ENCODE measurements at places on chromosomes 13 and 19.

DNA sequence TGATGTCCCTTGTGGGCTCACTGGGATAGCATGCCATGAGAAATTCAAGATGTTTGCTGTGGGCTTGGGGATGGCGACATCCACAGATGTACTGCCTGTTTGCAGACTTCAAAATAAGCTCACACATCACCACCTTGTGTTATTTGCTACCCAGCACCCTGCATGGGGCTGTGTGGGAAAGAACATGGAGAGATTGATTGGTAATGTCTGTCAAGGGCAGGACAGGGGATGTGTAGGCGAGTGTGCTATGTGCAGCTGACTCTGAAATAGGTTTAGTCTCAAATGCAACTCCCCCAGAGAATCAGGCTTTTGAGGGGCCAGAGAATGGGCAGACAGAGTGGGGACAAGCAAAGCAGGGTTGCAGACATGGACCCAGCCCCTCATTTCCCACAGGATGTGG lies 24.7 kb downstream of the PNPLA6 start:
- no peaks in the 10 kb centered on the region for H3K4me1 ChIP-seq
- H3K27ac ChIP-seq, result no peak overlapping the region
- peaks cover 42% of the 10 kb centered on the region for H3K36me3 ChIP-seq
- no peak for DNase-seq
- no peak overlapping the region for H3K4me3 ChIP-seq

DNA sequence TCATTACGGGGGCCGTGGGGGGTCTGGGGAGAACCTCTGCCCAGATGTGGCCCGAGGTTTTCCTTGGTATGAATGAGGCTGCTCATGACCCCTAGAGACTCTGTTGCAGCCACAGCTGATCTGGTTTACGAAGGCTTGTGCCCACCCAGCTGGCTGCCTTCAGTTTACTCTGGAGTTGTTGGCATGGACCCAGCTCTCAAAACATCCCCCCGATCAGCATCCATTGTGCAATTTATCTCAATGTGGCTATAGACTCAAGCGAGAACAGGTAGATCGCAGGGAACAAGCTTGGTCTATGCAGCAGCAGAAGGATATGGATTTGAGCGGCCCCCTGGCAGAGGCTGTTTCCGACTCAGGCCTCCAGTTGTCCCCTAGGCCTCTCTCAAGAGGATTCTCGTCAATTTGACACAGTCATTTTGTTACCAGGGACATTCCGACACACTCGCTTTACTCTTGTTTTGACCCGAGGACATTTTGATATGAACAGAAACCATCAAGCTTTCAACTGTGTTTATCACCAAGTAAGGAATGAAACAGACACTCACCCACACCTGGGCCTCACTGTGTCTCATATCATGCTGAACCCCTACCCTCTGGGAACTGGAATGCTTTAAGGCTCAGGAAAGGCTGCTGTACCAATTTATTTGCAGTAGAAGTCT lies 161.5 kb downstream of the KATNAL1 start:
- H3K36me3 ChIP-seq, result 0 out of 2 replicates have a peak, but pooled peaks cover 3% of the 10 kb centered on the region
- H3K4me3 ChIP-seq, result no peak overlapping the region
- no peak for DNase-seq
- H3K27me3 ChIP-seq, result peaks cover 4% of the 10 kb centered on the region
- H3K4me1 ChIP-seq, result peaks cover 31% of the 10 kb centered on the region

GRCh38 chr13:25770601-25771000 lies 281.2 kb downstream of the SHISA2 start:
- H3K27ac ChIP-seq, result no peak overlapping the region
- DNase-seq, result no peak
- H3K4me1 ChIP-seq, result no peaks in the 10 kb centered on the region

DNA sequence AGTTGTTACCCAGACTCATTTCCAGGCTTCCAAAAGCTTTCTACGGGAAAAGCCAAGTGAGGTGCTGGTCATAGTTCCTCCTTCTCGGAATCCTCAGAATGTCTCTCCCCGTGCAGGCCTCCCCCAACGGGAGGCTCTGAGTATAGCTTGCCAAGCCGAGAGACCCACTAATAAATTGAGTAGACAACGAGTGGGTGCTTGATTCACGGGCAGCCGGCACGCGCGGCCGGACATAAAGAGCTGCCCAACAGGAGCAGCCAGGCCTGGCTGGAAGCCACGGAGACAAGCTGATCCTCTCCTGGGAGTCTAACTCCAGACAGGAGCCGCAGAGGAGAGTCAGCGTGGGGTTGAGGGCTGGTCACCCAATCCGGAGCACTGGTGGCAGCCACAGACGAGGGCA lies 43.4 kb upstream of the MEDAG start:
- H3K4me3 ChIP-seq, result no peak overlapping the region
- peaks cover 4% of the 10 kb centered on the region for H3K36me3 ChIP-seq
- no peak for DNase-seq
- no peaks in the 10 kb centered on the region for H3K27me3 ChIP-seq
- H3K4me1 ChIP-seq, result peaks cover 44% of the 10 kb centered on the region

DNA sequence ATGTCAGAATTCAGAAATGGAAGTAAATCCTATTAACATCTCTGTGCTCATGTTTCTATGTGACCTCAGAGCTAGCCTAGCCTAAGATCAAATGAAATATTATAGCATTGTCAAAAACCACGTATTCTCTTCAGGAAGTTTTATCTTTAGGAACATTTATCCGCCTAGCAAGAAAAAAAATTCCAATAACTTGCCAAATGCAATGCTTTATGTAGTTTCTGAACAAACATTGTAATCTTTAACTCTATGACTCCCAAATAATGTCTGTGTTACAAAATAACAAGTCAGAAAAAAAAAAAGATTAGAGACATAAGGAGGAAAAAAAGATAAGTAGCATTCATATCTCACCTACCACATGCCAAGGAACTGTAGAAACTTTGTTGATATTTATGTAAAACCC lies 18.4 kb upstream of the IPO5 start:
- H3K27ac ChIP-seq, result no peak overlapping the region
- no peaks in the 10 kb centered on the region for H3K36me3 ChIP-seq
- peaks cover 11% of the 10 kb centered on the region for H3K4me1 ChIP-seq
- DNase-seq, result no peak
- no peak overlapping the region for H3K4me3 ChIP-seq
- peaks cover 2% of the 10 kb centered on the region for H3K27me3 ChIP-seq

- H3K27ac ChIP-seq, result no peak overlapping the region
- H3K36me3 ChIP-seq, result no peaks in the 10 kb centered on the region
- no peak for DNase-seq
- H3K4me3 ChIP-seq, result no peak overlapping the region
- H3K27me3 ChIP-seq, result peaks cover under 1% of the 10 kb centered on the region
- no peaks in the 10 kb centered on the region for H3K4me1 ChIP-seq
Measured at GRCh38 chr13:22967669-22968068, 213.1 kb upstream of the SGCG start.

- DNase-seq, result no peak
- H3K27ac ChIP-seq, result no peak overlapping the region
- no peaks in the 10 kb centered on the region for H3K4me1 ChIP-seq
- H3K27me3 ChIP-seq, result no peaks in the 10 kb centered on the region
Measured at GRCh38 chr19:33460221-33460908, 61.2 kb downstream of the PEPD start.

GRCh38 chr19:3632739-3633558 lies 6.4 kb upstream of the CACTIN start:
- no peak overlapping the region for H3K4me3 ChIP-seq
- no peak overlapping the region for H3K27ac ChIP-seq
- no peaks in the 10 kb centered on the region for H3K36me3 ChIP-seq
- H3K27me3 ChIP-seq, result peaks cover 10% of the 10 kb centered on the region
- no peak for DNase-seq
- H3K4me1 ChIP-seq, result no peaks in the 10 kb centered on the region

GRCh38 chr19:4295972-4296771 lies 6.0 kb downstream of the TMIGD2 start:
- no peak overlapping the region for H3K27ac ChIP-seq
- H3K4me3 ChIP-seq, result no peak overlapping the region
- H3K4me1 ChIP-seq, result no peaks in the 10 kb centered on the region

GRCh38 chr19:35534803-35535480 lies 1.7 kb downstream of the GAPDHS start:
- no peak for DNase-seq
- no peak overlapping the region for H3K27ac ChIP-seq
- no peak overlapping the region for H3K4me3 ChIP-seq
- H3K27me3 ChIP-seq, result peaks cover 33% of the 10 kb centered on the region
- H3K4me1 ChIP-seq, result peaks cover 6% of the 10 kb centered on the region

DNA sequence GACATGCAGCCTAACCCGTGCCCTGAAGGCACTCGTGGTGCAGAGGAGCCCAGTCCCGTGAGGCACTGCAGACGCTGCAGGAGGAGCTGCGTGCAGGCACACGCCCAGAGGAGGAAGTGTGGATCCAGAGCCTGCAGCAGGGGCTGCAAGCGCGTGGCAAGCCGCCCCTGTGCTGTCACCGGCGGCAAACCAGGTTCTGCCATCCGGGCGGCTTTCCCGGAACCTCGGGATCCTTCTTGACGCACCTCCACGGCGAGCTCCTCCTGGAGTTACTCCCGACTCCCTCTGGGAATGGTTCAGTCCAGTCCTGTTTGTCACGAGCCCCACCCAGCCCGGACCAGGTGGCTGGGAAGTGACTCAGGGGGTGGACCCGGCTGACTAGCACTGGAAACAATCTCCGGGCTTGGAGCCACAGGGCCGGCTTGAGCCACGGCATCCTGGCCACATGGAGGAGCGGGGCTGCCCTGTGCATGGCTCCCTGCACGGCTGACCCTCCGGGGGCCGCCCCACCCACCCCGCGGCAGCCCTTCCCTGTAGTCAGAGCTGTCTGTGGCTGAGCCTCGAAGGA lies 10.2 kb downstream of the DPP9 start:
- peak; percentile 98 for DNase-seq
- peak overlapping the region; percentile 72 for H3K4me3 ChIP-seq
- peaks cover 53% of the 10 kb centered on the region for H3K36me3 ChIP-seq
- peak overlapping the region; percentile 94 for H3K27ac ChIP-seq
- H3K4me1 ChIP-seq, result peaks cover 60% of the 10 kb centered on the region

GRCh38 chr19:10764340-10764894 lies 46.5 kb downstream of the DNM2 start:
- H3K4me3 ChIP-seq, result no peak overlapping the region
- no peak for DNase-seq
- H3K4me1 ChIP-seq, result peaks cover 19% of the 10 kb centered on the region
- H3K27ac ChIP-seq, result no peak overlapping the region
- H3K36me3 ChIP-seq, result peaks cover 17% of the 10 kb centered on the region

DNA sequence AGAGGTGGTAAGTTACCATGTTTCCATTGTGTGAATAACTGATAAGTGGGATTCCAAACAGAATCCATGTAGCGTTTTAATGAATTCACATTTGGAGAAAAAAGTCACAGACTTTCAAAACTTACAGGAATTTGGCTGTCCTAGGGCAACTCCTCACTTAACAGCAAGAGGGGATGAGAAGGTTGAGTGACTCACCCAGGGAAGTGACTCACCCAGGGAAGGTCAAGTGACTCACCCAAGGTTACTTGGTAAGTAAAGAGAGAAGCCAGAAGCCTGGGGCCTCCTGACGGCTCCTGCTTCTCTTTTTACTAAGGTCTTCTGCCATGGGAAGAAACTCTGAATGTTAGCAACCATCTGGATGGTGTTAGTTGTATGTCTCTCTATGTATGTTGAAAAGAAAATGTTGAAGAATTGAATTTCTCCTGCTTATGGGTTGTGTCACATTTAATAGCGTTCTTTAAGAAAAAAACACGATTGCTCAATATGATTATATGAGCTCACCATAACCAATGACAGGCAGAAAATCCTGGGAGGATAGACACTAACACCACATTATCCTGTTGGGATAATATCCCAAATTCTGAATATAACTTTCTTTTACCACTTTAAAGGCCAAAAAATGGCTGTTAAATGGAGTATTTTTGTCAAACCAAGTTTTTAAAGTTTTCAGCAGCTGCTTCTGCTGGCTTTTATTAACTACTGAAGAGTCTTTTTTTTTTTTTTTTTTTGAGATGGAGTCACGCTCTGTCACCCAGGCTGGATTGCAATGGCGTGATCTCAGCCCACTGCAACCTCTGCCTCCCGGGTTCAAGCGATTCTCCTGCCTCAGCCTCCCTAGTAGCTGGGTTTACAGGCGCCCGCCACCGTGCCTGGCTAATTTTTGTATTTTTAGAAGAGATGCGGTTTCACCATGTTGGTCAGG lies 195.6 kb downstream of the GGACT start:
- H3K27me3 ChIP-seq, result no peaks in the 10 kb centered on the region
- H3K4me3 ChIP-seq, result peak overlapping the region; percentile 87
- H3K36me3 ChIP-seq, result peaks cover 5% of the 10 kb centered on the region
- DNase-seq, result peak; percentile 98
- no peaks in the 10 kb centered on the region for H3K4me1 ChIP-seq

- DNase-seq, result no peak
- H3K4me3 ChIP-seq, result no peak overlapping the region
- H3K36me3 ChIP-seq, result peaks cover under 1% of the 10 kb centered on the region
- H3K4me1 ChIP-seq, result peaks cover 24% of the 10 kb centered on the region
- no peak overlapping the region for H3K27ac ChIP-seq
- no peaks in the 10 kb centered on the region for H3K27me3 ChIP-seq
Measured at GRCh38 chr13:50916701-50917184, 7.2 kb downstream of the RNASEH2B start.

- H3K36me3 ChIP-seq, result no peaks in the 10 kb centered on the region
- H3K4me3 ChIP-seq, result no peak overlapping the region
- H3K4me1 ChIP-seq, result no peaks in the 10 kb centered on the region
- H3K27me3 ChIP-seq, result no peaks in the 10 kb centered on the region
Measured at GRCh38 chr13:57825066-57825465, 193.5 kb downstream of the PCDH17 start.

- H3K4me1 ChIP-seq, result no peaks in the 10 kb centered on the region
- H3K27ac ChIP-seq, result no peak overlapping the region
- H3K4me3 ChIP-seq, result no peak overlapping the region
Measured at GRCh38 chr13:92354583-92354982, 872.0 kb upstream of the GPC6 start.

- no peak overlapping the region for H3K4me3 ChIP-seq
- H3K36me3 ChIP-seq, result no peaks in the 10 kb centered on the region
- no peak overlapping the region for H3K27ac ChIP-seq
- DNase-seq, result no peak
Measured at GRCh38 chr19:4537953-4538600, 1.8 kb downstream of the LRG1 start.

- DNase-seq, result no peak
- peaks cover 4% of the 10 kb centered on the region for H3K4me1 ChIP-seq
- H3K4me3 ChIP-seq, result no peak overlapping the region
- no peak overlapping the region for H3K27ac ChIP-seq
- no peaks in the 10 kb centered on the region for H3K36me3 ChIP-seq
Measured at GRCh38 chr19:33432446-33433170, 59.1 kb downstream of the CEBPG start.

DNA sequence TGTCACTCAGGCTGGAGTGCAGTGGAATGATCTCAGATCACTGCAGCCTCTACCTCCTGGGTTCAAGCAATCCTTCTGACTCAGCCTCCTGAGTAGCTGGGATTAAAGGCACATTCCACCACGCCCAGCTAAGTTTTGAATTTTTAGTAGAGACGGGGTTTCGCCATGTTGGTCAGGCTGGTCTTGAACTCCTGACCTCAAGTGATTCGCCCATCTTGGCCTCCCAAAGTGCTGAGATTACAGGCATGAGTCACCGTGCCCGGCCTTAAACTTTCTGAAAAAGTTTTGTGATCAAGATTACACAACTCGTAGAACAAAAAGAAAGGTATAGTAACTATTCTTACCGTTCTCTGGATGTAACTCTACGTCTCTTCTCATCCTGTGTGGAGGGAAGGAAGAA lies 21.2 kb downstream of the DNMT1 start:
- H3K4me1 ChIP-seq, result peaks cover 15% of the 10 kb centered on the region
- no peaks in the 10 kb centered on the region for H3K27me3 ChIP-seq
- H3K36me3 ChIP-seq, result peaks cover 33% of the 10 kb centered on the region

- no peak for DNase-seq
- no peak overlapping the region for H3K27ac ChIP-seq
- no peak overlapping the region for H3K4me3 ChIP-seq
- H3K4me1 ChIP-seq, result peaks cover 7% of the 10 kb centered on the region
- H3K27me3 ChIP-seq, result no peaks in the 10 kb centered on the region
Measured at GRCh38 chr13:104983601-104984000, 1551.9 kb downstream of the EFNB2 start.

GRCh38 chr19:10713317-10713716 lies 4.6 kb upstream of the DNM2 start:
- no peaks in the 10 kb centered on the region for H3K36me3 ChIP-seq
- peaks cover 7% of the 10 kb centered on the region for H3K4me1 ChIP-seq
- no peak overlapping the region for H3K4me3 ChIP-seq
- no peak overlapping the region for H3K27ac ChIP-seq

All from HFFc6 (cell line).